Osteoblast (primary cell): ENCODE measurements at places on chromosomes 2 and 18. TPM values are rescaled to one million over a fixed set of nuclear protein-coding genes. Genes with fewer than 3 reads are reported as not detected.

Gene CPO
- total RNA-seq = not detected in 2 replicates

DNA sequence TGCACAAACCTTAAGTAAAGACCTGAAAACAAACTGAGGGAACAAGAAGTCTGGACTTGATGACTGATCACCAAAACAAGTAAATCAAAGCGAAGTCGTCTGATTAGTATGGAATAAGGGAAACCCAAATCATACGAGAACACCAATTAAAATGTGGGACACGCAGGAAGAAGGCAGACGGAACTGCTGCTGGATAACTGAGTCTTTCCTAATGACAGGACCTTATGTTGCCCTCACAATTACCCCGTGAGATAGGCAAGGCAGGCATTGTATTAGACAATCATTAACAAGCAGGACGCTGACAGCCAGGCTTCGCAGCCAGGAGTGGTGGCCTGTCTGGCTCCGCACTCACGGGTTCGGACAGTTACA lies 614 bp upstream of the COQ10B start:
- DNase-seq = no peak

GRCh38 chr2:16661936-16662839 lies 3.4 kb downstream of the CYRIA start:
- DNase-seq = no peak

Gene CTDP1
- 25.0 and 26.8 TPM in 2 replicates for total RNA-seq

GRCh38 chr2:96594691-96595152 lies 43.4 kb downstream of the KANSL3 start:
- no peak for DNase-seq

DNA sequence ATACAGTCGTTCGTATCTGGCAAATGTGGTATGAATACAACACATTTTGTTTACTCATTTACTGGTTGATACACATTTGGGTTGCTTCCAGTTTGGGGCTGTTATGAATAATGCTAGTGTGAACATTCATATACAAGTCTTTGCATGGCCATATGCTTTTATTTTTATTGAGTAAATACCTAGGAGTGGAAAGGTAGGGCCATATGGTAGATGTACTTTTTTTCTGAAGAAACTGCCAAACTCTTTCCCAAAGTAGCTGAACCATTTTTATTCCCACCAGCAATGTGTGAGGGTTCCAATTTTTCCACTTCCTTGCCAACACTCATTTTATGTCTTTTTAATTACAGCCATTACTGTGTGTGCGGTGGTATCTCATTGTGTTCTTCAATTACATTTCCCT lies 496.2 kb upstream of the NRXN1 start:
- no peak for DNase-seq

Gene LINC00305
- total RNA-seq = not detected in 2 replicates

DNA sequence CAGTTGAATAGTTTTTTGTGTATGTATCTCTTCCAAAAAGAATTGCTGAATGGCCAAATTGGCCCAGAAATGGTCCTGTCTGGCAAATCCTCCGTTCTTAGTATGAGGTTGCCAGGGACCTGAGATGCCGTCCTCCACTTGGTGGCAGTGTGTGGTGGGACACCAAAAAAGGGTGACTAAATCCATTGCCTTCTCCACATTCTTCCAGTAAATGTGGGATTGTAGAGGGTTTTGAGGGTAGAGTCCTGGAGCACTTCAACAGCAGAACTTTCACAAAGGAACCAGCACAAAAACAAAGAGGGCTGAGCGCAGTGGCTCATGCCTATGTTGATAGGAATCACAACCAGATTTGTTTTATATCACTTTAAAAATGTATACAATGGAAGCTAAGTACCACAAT lies 199.9 kb downstream of the BCL2 start:
- peak; percentile 66 for DNase-seq

DNA sequence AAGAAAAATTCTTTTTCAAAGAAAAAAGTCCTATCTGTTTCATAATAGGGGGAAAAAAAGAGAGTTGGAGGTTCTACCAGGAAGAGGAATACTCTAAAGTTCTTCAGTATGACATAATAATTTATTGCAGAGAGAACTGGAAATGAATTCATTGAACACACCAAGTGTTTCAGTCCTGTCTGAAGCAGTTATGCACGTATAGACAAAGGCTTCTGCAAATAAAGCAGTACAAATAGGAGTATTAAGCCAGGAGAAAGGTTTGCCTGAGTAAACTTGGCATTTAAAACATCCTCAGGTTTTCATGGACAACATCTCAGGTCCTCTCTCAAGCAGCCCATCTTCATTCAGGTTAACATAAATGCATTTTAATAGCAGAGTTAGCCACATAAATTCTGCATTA lies 141.6 kb downstream of the CCDC148 start:
- no peak for DNase-seq

DNA sequence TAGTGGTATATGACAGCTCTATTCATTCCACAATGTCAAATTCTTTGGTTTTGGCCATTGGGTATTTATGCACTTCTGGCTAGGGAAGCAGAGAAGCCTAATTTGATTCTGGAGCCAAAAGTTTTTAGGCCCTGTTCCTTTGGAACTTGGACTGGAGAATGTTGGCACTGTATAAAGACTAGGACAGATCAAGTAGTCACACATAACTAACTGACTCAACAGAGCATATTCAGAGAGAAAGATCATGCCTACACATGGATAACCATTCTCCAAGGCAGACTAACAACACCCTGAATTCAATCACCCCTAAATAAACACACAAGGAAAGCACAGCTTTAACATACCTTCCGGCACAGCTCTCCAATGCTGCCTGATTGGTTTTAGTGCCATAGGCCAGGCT lies 62.9 kb downstream of the ARHGAP15 start:
- DNase-seq = no peak

GRCh38 chr2:241570961-241571581 lies 12.5 kb downstream of the BOK start:
- DNase-seq = peak; percentile 56

Gene DSEL
- total RNA-seq = 119 and 157 TPM in 2 replicates

Gene COL6A3
- total RNA-seq = 4,017 and 4,247 TPM in 2 replicates

- DNase-seq = no peak
These were observed 43.1 kb downstream of the RMP24 start for GRCh38 chr18:36015629-36016028.

Gene KANSL1L
- 37.7 and 38.0 TPM in 2 replicates for total RNA-seq

DNA sequence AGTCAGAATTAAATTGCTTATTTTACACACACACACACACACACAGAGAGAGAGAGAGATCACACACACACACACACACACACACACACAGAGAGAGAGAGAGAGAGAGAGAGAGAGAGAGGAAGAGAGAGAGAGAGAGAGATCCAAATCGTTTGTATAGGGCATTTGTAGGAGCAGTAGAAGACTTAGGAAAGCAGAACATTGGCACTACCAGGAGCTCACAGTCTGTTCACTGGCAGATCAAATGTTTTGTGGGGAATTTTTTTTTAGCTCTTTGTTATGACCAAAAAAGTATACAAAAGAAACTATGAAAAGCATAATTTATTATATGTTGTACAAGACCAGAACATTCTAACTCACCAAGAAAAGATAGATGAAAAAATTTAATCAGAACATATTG lies 81.8 kb downstream of the MBD5 start:
- DNase-seq = no peak

- no peak for DNase-seq
These were observed 383.0 kb downstream of the TMEM182 start for GRCh38 chr2:103144837-103145236.

- DNase-seq = no peak
These were observed 71.1 kb upstream of the MAPRE2 start for GRCh38 chr18:34970106-34970505.

Gene VIL1
- total RNA-seq = under 0.01 TPM in 1 of 2 replicates, not detected in the other
